ENCODE measurements at places on chromosomes 13 and 19. TPM values are rescaled to one million over a fixed set of nuclear protein-coding genes. Genes with fewer than 3 reads are reported as not detected.

CD79A gene
- 0.19 TPM for total RNA-seq

ADPRHL1 gene
- total RNA-seq, result 468 TPM

SPTBN4 gene
- total RNA-seq, result 5.1 TPM

CCDC169 gene
- not detected for total RNA-seq

ABCA7 gene
- 7.7 TPM for total RNA-seq

GARIN5A gene
- 2.2 TPM for total RNA-seq

SIGLEC5 gene
- not detected for total RNA-seq

ALOX5AP gene
- total RNA-seq, result 13.6 TPM

Measured in Right ventricle myocardium inferior (tissue), 1 donor.